LHCN-M2 (cell line): ENCODE measurements at places on chromosomes 16 and 17. TPM values are rescaled to one million over a fixed set of nuclear protein-coding genes. Genes with fewer than 3 reads are reported as not detected.
A peak's percentile ranks its signal among the peaks of the same experiment; 100 is the strongest.

DNA sequence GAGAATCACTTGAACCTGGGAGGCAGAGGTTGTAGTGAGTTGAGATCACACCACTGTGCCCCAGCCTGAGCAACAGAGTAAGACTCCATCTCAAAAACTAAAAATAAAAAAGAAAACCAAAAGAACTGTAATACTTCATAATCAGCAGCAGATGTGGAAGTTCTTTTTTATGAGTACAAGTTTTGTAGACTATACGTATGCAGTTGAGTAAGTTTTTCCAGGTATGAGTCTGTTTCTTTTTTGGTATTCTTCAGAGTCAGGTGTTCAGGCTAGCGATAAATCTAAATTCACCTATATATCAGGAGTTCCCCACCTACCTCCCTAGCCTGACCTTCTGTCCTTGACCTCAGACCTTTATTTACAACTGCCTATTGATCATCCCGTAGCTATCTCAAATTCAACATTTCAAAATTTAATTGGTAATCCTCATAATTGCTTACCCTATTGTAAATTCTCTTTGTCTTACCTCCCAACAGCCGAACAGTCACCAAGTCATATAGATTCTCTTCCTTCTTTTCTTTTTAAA lies 10.7 kb downstream of the DCTN5 start:
- no peak for DNase-seq

- DNase-seq, result peak; percentile 72
Measured at GRCh38 chr17:81563861-81564586, 11.9 kb upstream of the FAAP100 start.

DNA sequence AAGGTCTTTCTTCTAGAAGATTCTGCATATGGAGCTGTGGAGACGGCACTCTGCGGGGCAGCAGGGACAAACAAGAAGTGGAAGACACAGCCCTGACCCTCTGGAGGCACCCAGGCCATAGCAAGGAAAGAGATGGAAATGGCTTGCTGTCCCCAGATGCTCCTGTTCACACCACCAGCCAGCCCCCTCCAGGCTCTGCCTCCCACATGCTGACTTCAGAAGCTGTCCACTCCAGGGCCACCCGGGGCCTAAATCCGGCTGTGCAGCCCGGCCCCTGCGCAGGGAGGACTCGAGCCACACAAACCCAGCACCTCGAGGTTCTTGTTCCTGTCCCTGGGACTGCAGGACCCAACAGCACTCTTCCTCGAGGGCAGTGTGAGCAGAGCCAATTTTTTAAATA lies 16.6 kb downstream of the RBFOX3 start:
- DNase-seq, result no peak

DNA sequence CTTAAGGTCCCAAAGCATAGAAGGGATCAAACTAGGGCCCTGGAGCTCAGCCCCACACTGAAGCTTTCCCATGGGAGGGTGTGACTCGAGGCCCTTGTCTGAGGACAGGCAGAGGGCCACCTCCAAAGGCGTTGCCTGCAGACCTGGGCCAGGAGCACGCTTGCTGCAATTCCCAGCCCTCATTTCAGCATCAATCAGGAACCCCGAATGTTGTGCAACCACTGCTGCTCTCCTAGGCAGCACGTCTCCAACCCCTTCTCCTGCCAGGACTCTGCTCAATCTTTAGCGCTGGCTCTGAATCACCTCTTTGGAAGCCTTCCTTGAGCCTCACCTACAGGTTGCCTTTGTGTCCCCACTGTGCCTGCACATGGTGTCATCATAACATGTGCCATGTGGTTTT lies 14.0 kb upstream of the ATP2C2 start:
- DNase-seq, result no peak

The CHST4 gene
- 0.17 TPM in 1 of 2 replicates, not detected in the other for total RNA-seq

The IGFALS gene
- total RNA-seq, result not detected in 2 replicates
